Natural killer cell (primary cell): ENCODE measurements at places on chromosomes 3 and 15.

- no peak for DNase-seq
Measured at GRCh38 chr15:69060041-69060481, 45.6 kb downstream of the NOX5 start.

- no peak for DNase-seq
Measured at GRCh38 chr15:85751291-85752123, 43.2 kb downstream of the KLHL25 start.

GRCh38 chr15:88187195-88187594 is 69.3 kb downstream of the NTRK3 start:
- DNase-seq, result no peak

DNA sequence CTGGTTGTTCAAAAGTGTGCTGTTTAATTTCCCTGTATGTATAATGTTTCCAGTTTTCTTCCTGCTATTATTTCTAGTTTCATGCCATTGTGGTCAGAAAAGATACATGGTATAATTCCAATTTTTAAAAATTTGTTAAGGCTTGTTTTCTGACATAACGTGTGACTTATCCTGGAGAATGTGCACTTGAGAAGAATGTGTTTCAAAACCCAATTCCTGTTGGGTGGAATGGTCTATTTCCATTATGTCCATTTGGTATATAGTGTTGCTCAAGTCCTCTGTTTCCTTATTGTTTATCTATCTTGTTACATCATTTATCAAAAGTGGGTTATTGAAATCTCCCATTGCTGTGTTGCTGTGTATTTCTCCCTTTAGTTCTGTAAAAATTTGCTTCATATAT is 215.4 kb downstream of the GREM1 start:
- no peak for DNase-seq

DNA sequence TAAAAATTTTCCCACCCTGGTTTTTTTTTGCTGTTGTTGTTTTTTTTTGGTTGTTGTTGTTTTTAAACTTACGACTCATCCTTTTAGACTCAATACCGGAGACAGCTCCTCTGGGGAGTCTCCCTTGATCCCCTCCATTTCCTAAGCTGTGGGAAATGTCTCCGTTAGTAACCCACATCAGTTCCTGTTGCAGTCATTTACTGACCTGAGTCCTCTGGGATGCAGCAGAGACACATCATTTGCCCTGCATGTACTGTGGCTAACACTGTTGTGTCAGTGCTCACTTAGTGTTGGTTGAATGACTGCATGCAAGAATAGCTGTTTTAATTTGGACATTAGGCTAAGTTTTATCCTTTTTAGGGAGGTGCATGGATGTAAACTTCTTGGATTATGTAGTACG is 83.8 kb downstream of the MBNL1 start:
- DNase-seq, result no peak
